GM23338 (cell line): ENCODE measurements at places on chromosomes 5 and 9.

- H3K4me1 ChIP-seq = peaks cover 26% of the 10 kb centered on the region
- H3K27me3 ChIP-seq = no peaks in the 10 kb centered on the region
- H3K27ac ChIP-seq = no peak overlapping the region
- no peak overlapping the region for H3K4me3 ChIP-seq
- no peak for DNase-seq
These were observed 21.3 kb downstream of the AKNA start for GRCh38 chr9:114366334-114367128.

DNA sequence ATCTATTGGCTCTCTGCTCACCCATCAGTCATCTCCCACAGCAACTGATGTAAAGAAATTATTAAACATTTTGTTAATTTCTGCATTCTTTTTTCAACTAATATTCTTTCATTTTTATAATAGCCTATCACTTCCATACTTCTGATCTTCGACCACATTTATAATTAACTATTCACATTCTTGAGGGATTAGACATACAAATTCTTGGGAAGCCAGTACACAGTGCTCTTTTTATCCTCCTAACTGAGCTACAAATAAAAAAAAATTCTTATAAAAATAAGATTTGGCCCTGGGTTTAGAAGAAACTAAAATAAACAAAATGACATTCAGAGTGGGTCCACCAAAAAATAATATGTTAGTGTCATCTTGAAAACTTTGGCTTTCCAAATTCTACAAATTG is 103.7 kb upstream of the ITGA1 start:
- peaks cover 5% of the 10 kb centered on the region for H3K4me1 ChIP-seq
- no peaks in the 10 kb centered on the region for H3K27me3 ChIP-seq
- DNase-seq = no peak
- H3K4me3 ChIP-seq = no peak overlapping the region
- no peak overlapping the region for H3K27ac ChIP-seq
- no peaks in the 10 kb centered on the region for H3K36me3 ChIP-seq

DNA sequence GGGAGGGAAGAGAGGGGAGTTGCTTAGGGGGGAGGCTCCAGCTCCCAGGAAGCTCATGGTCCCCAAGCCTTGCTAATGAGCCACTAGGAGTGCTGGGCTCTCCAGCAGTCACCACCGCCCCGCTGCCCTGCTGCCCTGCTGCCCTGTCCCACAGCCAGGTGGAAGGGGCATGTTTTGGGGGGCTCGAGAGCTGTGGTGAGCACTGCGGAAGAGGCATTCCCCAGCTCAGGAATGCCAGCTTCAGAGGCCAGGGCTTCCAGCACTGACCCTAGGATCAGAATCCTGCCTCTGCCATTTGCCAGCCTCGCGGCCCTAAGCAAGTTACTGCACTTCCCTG is 16.9 kb downstream of the SLC6A7 start:
- no peaks in the 10 kb centered on the region for H3K36me3 ChIP-seq
- no peaks in the 10 kb centered on the region for H3K27me3 ChIP-seq
- no peak overlapping the region for H3K4me3 ChIP-seq

GRCh38 chr9:7150153-7150890 is 392.5 kb downstream of the KDM4C start:
- H3K4me1 ChIP-seq = no peaks in the 10 kb centered on the region
- no peaks in the 10 kb centered on the region for H3K27me3 ChIP-seq
- no peak for DNase-seq
- no peak overlapping the region for H3K4me3 ChIP-seq
- no peak overlapping the region for H3K27ac ChIP-seq
- no peaks in the 10 kb centered on the region for H3K36me3 ChIP-seq
